ENCODE measurements at places on chromosomes 1 and 21.

DNA sequence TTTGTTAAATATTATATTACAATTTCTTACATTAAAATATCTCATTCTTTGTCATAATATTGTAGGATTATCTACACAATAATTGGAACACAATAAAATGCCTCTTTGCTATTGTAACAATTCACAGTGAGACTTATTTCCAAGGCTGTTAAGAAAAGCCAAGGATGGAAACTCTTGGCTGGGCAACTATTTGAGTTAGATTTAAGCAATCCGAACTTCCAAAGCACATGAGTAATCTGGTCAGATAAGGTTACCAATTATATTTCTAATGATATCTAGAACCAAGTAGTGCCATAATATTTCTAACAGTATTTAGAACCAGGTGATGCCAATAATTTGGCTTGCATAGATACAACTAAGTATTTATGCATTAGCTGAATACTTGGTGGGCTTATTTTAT, 154.7 kb upstream of the KCNK2 start:
- DNase-seq, result no peak

- DNase-seq, result no peak
These were observed 85.3 kb downstream of the SEC16B start for GRCh38 chr1:177884479-177885021.

DNA sequence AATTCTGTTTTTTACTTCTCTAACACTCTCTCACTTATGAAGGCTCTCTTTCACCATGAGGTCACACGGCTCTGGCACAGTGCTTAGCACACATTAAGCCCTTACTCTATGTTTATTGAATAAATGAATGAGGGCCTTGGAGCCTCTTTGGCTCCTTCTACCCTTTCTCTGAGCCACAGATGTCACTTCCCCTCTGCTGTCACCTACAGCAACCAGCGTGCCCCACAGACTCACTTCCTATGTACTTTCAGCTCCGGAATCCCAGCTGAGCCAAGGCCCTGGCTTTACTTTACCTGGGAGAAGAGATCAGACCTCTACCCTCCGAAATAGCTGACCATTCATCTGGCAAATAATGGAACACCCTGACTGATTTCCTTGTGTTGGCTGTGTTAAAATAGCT, 53.7 kb upstream of the HMCN1 start:
- DNase-seq, result no peak

GRCh38 chr1:244918421-244919319, 54.3 kb upstream of the HNRNPU start:
- peak; percentile 12 for DNase-seq

- no peak for DNase-seq
These were observed 30.3 kb downstream of the UBASH3A start for GRCh38 chr21:42433946-42434551.

DNA sequence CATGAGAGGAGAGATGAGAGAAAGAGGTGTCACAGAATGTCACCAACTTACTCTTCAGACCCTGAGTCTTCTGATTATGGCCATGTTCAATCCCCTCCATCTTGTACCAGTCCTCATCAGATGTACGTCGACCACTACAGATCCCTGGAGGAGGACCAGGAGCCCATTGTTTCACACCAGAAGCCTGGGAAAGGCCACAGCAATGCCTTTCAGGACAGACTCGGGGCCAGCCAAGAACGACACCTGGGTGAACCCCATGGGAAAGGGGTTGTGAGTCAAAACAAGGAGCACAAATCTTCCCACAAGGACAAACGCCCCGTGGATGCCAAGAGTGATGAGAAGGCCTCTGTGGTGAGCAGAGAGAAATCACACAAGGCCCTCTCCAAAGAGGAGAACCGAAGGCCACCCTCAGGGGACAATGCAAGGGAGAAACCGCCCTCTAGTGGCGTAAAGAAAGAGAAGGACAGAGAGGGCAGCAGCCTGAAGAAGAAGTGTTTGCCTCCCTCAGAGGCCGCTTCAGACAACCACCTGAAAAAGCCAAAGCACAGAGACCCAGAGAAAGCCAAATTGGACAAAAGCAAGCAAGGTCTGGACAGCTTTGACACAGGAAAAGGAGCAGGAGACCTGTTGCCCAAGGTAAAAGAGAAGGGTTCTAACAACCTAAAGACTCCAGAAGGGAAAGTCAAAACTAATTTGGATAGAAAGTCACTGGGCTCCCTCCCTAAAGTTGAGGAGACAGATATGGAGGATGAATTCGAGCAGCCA, 8.0 kb downstream of the ELOA start:
- peak; percentile 57 for DNase-seq

DNA sequence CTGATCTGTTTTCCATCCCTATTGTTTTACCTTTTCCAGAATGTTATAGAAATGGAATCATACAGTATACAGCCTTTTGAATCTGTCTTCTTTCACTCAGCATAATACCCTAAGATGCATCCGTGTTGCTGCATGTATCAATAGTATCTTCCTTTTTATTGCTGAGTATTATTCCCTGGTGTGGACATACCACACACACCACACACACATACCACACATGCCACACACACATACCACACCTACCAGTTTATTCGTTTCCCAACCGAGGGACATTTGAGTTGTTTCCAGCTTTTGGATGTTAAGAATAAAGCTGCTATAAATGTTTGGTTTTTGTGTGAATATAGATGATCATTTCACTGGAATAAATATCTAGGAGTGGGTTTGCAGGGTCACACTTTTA, 22.2 kb upstream of the SLC30A1 start:
- no peak for DNase-seq

DNA sequence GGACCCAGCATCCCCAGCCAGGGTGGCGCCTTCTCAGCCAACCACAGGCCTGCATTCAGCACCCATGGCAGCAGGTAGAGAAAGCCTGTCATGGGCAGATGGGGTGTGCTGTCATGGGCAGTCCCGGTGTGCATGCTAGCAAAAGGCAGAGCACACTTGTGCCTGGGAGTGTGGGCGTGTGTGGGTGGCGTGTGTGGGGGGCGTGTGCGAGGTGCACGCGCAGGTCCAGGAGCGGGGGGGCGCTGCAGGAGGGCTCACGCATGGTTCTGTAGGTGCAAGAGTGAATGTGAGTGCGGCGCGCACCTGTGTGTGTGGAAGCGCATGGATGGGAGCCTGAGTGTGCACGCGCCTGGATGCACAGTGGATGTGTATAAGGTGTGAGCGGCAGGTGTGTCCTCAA, 137.2 kb downstream of the CASZ1 start:
- no peak for DNase-seq

- peak; percentile 58 for DNase-seq
These were observed 14.9 kb upstream of the PAQR7 start for GRCh38 chr1:25890239-25891034.

DNA sequence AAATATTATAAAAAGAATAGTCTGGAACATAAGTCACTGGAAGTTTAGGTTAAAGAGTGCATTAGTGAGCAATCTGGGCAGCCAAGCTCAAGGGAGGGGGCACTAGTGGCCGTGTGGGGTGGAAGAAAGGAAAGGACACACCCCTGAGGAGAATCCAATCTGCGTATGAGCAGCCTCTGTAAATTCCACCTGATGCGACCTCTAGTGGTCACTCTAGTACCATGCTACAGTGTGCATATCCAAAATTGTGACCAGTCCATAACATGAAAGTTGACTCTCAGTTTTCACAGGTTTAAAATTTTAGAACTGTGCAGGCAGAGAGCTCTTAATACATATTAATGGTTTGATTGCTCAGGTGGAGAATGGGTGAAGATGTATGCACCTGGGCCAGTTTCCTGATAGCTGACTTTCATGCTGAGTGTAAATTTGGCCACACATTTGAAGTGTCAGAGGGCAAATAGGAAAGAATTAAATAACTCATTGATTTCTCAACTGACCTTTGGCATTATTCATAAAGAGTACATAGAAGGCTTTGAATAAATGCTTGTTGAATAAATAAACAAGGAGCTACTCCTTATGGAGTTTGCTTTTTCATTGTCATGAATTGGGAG, 105.9 kb upstream of the C21orf91 start:
- peak; percentile 54 for DNase-seq

GRCh38 chr1:231807541-231807940, 181.0 kb downstream of the DISC1 start:
- DNase-seq, result no peak

DNA sequence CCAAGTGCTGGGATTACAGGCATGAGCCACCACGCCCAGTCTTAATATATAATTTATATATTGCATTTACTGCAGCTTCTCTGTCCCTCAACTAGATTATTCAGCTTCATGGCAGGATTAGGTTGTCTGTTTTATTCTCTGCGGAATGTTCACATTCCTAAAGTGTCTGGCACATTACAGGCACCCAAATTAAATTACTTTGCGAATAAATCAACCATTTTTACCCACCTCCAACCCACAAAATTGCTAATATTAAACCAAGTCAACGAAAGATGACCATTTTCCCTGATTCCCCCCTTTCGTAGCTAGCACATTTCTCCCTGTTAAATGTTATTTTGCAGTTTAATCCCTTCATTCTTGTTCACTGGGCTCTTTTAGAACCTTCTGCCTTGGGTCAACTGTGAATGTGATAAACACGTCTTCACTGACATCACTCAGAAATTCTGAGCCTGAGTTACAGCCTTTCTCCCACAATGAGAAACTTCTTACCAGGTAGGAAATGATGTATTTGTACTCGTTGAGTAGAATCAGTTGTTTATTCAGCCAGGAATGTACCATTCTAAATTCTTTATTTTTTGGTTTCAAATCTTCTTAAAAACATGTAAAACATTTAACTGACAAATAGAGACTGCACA, 35.9 kb downstream of the THAP3 start:
- DNase-seq, result no peak

Data from IMR-90 (cell line).